ENCODE measurements at places on chromosomes 6 and 20. TPM values are rescaled to one million over a fixed set of nuclear protein-coding genes. Genes with fewer than 3 reads are reported as not detected.

SLC17A3 gene
- polyA plus RNA-seq = 0.11 TPM

CST2 gene
- polyA plus RNA-seq = 0.96 TPM

SPTLC3 gene
- 0.64 TPM for polyA plus RNA-seq

GRCh38 chr20:47872341-47872740 lies 87.1 kb upstream of the SULF2 start:
- DNase-seq = no peak

GRCh38 chr6:22399693-22400092 lies 102.9 kb upstream of the PRL start:
- no peak for DNase-seq

GRCh38 chr6:29763491-29764289 lies 40.5 kb downstream of the HLA-F start:
- DNase-seq = no peak

DNA sequence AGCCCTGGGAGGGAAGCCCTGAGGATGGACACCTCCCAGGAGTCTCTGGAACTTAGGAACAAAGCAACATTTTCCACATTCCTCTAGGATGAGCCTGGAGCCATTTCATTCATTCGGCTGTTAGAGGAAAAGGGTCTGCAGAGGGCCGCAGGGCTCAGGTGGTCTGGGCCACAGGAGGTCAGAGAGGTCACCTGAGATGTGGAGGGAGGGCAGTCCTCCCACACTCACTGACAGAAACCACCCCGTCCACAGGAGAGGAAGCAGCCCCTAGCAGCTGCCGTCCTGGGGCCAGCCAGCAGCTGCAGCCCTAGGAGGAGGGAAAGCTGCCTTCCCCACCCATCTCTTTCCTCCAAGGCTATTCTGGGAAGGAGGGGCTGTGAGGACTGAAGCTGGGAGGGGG lies 207.0 kb downstream of the CDC5L start:
- no peak for DNase-seq

- DNase-seq = no peak
Measured at GRCh38 chr20:35489717-35490116, 34.3 kb downstream of the CEP250 start.

- no peak for DNase-seq
Measured at GRCh38 chr6:43396408-43397149, 27.1 kb upstream of the ZNF318 start.

GRCh38 chr6:106470811-106471210 lies 110.3 kb downstream of the CRYBG1 start:
- no peak for DNase-seq

GRCh38 chr6:109370792-109371191 lies 11.5 kb downstream of the CD164 start:
- no peak for DNase-seq

- peak; percentile 85 for DNase-seq
Measured at GRCh38 chr6:32854376-32855178, 585 bp downstream of the PSMB9 start.

GRCh38 chr6:113082745-113083144 lies 735.6 kb downstream of the RFPL4B start:
- DNase-seq = no peak

DNA sequence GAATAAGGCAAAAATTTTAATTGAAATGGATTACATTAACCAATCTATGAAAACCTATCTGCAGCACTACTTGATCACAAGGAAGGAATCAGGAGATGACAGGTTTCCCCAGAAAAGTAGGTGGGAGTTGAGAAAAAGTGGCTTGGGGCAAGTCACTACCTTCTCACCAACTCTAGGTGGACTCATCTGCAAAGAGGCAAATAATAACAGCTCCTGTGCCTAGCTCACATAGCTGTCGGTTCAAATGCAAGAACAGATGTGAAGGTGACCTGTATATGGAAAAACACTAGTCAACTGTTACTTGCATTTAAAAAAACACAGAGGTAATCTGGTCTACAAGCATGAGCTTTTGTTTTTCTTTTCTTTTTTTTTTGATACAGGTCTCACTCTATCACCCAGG lies 67.2 kb downstream of the POPDC3 start:
- DNase-seq = no peak

GRCh38 chr6:124977067-124977908 lies 15.1 kb downstream of the RNF217 start:
- DNase-seq = no peak

GRCh38 chr20:8331740-8332412 lies 199.8 kb downstream of the PLCB1 start:
- no peak for DNase-seq

GRCh38 chr6:147999001-147999540 lies 343.6 kb upstream of the SASH1 start:
- no peak for DNase-seq

GRCh38 chr6:64680446-64680845 lies 1026.6 kb downstream of the EYS start:
- no peak for DNase-seq

DNA sequence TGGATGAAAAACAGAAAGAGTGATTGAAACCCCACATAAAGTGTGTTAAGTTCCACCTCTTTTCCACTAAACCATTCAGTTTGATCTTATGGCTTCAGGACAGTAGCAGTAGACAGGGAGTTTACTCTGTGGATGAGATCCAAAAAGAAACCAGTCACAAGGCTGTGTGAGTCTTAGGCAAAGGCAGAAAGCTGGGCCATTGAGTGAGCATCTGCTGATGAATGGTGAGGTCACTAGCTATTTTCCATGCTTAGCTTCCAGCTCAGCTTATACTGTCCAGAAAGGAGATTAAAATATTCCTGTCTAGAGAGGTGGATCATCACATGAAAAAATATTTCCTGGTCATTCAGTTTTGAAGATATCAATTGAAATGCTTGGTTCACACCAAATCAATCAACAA lies 1643.9 kb downstream of the HACE1 start:
- DNase-seq = no peak

GRCh38 chr6:134047673-134048072 lies 4.8 kb downstream of the SLC2A12 start:
- no peak for DNase-seq

Measured in spleen (tissue), 13 donors.